ENCODE measurements at places on chromosomes 3 and 15. TPM values are rescaled to one million over a fixed set of nuclear protein-coding genes. Genes with fewer than 3 reads are reported as not detected.

ASB7 gene
- 12.2 TPM for total RNA-seq

CCR3 gene
- 1.1 TPM for total RNA-seq

P2RY13 gene
- total RNA-seq: not detected

ADAM10 gene
- 117 TPM for total RNA-seq

ACP3 gene
- not detected for total RNA-seq

ALDH1L1 gene
- not detected for total RNA-seq

MAGEL2 gene
- total RNA-seq: not detected

EPHA3 gene
- total RNA-seq: 1.2 TPM

KNL1 gene
- total RNA-seq: 40.6 TPM

SI gene
- not detected for total RNA-seq

SMAD3 gene
- total RNA-seq: 21.9 TPM

ATP13A5 gene
- total RNA-seq: not detected

GDPGP1 gene
- 4.2 TPM for total RNA-seq

TNFSF10 gene
- not detected for total RNA-seq

STAC gene
- total RNA-seq: not detected

FGF7 gene
- not detected for total RNA-seq

SLC2A2 gene
- total RNA-seq: not detected

SCN11A gene
- not detected for total RNA-seq

LTF gene
- not detected for total RNA-seq

TRIM71 gene
- 24.6 TPM for total RNA-seq

IL17RB gene
- total RNA-seq: 0.12 TPM

CHST13 gene
- total RNA-seq: 2.0 TPM

CFAP44 gene
- 2.3 TPM for total RNA-seq

EFCAB12 gene
- total RNA-seq: not detected

GOLGA6L4 gene
- 0.58 TPM for total RNA-seq

SLC9C1 gene
- total RNA-seq: not detected

C3orf20 gene
- total RNA-seq: not detected

MNS1 gene
- total RNA-seq: 1.3 TPM

LMAN1L gene
- not detected for total RNA-seq

SMAD6 gene
- 84.0 TPM for total RNA-seq

MGLL gene
- not detected for total RNA-seq

KNG1 gene
- total RNA-seq: not detected

CGNL1 gene
- 121 TPM for total RNA-seq

PIF1 gene
- total RNA-seq: 37.9 TPM

TMIE gene
- not detected for total RNA-seq

AGBL1 gene
- not detected for total RNA-seq

C15orf40 gene
- total RNA-seq: 15.7 TPM

MOBP gene
- not detected for total RNA-seq

ISLR2 gene
- not detected for total RNA-seq

MANF gene
- total RNA-seq: 162 TPM

BCL6 gene
- 1.3 TPM for total RNA-seq

CSK gene
- total RNA-seq: 31.3 TPM

GOLGA6L7 gene
- total RNA-seq: not detected

CD200 gene
- not detected for total RNA-seq

HYKK gene
- 13.9 TPM for total RNA-seq

TXNRD3 gene
- total RNA-seq: 21.5 TPM

KIF15 gene
- total RNA-seq: 16.0 TPM

DCP1A gene
- 17.8 TPM for total RNA-seq

CAMP gene
- not detected for total RNA-seq

DGKG gene
- not detected for total RNA-seq

RAB7A gene
- 168 TPM for total RNA-seq

SCAMP5 gene
- 7.7 TPM for total RNA-seq

Data from G401 (cell line).